Upper lobe of right lung (tissue), 1 donor: ENCODE measurements at places on chromosomes 4 and X. TPM values are rescaled to one million over a fixed set of nuclear protein-coding genes. Genes with fewer than 3 reads are reported as not detected.

GRCh38 chr4:81609844-81610243 lies 138.1 kb upstream of the RASGEF1B start:
- DNase-seq: no peak

The LPAR4 gene
- not detected for total RNA-seq

The AWAT2 gene
- 0.26 TPM for total RNA-seq

GRCh38 chr4:112423591-112423990 lies 92.4 kb downstream of the NEUROG2 start:
- no peak for DNase-seq

DNA sequence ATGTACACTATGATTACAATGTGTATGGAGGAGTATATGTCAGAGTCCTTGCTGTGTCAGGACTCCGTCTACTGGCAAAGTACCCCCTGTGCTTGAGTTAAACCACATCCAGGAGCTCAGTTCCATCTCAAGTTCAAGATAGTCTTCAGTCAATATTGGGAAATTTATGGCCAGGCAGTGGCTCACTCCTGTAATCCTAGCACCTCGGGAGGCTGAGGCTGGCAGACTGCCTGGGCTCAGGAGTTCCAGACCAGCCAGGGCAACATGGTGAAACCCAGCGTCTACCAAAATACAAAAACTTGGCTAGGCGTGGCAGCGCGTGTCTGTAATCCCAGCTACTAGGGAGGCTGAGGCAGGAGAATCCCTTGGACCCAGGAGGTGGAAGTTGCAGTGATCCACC lies 5.8 kb downstream of the SLBP start:
- peak; percentile 60 for DNase-seq

DNA sequence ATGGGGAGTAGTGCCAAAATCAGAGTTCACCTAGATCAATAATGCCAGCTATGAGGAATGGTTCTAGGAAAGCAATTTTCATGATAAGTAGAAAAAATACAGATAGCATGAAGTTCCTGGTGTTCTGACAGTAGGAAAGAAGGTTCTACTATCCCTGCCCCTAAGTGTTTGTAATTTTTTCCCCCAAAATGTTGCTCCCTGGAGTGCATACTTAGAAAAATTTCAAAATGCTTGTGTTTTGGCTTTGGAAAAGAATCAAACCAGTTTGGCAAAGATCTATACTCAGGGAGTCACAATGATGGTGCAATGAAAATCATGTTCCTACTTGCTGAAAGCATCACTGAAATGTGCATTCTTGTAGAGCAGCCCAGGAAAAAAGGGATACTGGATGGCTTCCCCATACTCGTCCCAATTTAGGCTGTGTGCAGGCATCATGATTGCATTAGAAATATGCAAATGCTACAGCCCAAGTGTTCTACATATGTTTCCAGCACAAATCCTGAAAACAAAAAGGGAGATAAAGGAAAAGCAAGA lies 74.7 kb downstream of the LPAR4 start:
- DNase-seq: no peak

The FABP2 gene
- total RNA-seq: not detected

GRCh38 chr4:1843852-1844251 lies 12.1 kb downstream of the LETM1 start:
- DNase-seq: no peak

DNA sequence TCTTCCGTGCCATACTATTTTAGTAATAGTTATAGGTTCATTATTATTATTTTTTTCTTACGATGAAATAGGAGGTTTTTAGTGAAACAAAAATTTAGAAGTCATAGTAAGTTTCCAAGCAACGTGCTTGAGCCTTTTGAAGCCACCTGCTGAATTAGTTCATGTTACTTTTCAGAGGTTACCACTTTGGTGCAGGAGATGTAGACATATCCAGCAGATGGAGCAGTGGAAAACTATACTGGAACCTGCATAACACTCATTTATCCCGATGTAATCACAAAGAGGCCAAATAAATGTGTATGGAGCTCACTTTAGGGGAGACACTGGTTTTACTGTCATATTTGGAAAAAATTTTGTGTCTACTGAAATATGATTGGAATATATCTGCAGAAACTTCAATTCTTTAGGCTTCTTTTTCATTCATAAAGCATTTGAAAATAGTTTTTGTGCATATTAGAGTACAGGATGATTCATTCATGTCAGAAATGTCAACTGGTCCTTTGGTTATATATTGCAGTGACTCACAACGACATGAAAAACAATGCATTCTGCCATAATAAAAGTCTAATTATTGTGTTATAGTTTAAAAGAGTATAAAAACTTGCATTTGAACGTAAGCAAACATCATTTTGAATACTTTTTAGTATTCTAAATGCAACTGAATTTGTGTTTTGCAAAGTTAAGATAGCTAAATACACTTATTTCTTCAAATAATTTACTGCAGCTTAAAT lies 2182.9 kb upstream of the TENM3 start:
- DNase-seq: no peak

DNA sequence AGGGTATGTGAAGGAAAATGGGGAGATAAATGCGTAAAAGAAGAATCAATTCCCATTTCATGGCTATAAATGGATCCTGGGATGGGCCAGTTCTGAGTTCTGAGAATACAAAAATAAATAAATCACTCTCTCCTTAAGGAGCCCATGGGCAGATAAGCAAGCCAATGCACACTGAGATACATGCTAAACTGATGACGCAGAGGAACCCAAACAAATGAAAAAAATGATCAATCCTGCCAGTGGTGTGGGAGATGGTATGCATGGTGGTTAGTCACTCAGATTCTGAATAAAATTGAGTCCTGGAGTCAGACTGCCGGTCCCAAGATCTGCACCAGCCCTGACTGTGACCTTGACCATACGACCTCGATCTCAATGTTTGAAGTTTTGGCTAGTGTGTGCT lies 59.7 kb downstream of the NEIL3 start:
- no peak for DNase-seq

- no peak for DNase-seq
These were observed 571.2 kb upstream of the FAT1 start for GRCh38 chr4:187294861-187295260.

The FAM120C gene
- total RNA-seq: 10.4 TPM

- no peak for DNase-seq
These were observed 51.4 kb downstream of the SORCS2 start for GRCh38 chr4:7243609-7244330.

The FAM9C gene
- not detected for total RNA-seq

GRCh38 chrX:21853578-21853977 lies 2.2 kb upstream of the YY2 start:
- DNase-seq: no peak

The MAGEE2 gene
- not detected for total RNA-seq

- no peak for DNase-seq
These were observed 1442.8 kb upstream of the PCDH7 start for GRCh38 chr4:29277381-29277780.

The SMIM10 gene
- total RNA-seq: 5.2 TPM

DNA sequence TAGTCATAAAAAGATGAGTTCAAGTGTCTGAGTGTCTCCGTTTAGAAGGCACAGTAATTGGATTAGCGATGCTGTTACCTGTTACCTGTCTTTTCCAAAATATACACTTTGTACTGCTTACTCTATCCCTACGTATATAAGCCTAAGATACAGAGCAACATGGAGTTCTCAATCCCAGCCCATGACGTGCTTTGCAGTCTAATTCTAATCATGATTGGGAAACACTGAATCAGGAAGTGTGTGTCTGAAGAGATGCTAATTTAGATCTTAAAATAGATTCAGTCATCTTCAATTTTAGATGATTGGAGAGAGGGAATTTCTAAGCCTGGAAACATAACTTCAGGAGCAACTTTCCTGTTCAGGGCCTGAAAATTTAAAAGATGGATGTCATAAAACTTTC lies 115.1 kb downstream of the PCDH19 start:
- no peak for DNase-seq

DNA sequence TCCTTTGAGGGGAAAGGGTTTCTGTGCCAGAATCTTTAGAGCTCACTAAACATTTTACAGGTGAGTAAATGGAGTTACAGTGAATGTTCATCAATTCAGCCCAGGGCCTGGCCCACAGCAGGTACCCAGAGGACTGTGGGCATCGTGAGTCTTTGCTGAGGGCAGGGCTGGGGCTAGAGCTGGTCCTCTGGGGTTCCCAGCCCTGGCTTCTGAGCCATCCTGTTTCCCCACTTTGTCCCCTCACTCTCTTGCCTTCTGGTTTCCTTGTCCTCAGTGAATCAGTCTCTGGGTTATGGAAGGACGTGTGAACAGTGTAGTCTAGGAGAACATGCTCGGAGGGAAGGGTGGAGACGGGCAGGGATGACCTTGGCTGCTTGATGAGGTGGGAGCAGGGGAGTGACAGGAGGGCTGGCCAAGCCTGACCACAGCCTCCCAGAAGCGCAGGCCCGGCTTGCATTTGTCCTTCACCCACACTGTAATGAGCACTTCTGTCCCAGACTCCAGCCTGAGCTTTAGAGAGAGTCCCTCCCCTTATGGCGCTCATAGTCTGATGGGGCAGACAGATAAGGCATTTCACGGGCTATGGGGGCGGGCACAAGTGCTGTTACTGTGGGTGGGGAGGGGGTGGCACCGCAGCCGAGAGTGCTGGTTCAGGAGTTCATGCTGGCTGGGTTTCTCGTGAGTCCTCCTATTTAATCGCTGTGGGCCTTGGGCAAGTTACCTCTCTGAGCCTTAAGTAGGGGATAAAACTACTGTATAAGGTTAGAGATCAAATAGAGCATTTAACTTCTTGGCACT lies 17.3 kb downstream of the TBC1D14 start:
- DNase-seq: peak; percentile 87

- no peak for DNase-seq
These were observed 880.8 kb downstream of the TECRL start for GRCh38 chr4:63528256-63528991.

DNA sequence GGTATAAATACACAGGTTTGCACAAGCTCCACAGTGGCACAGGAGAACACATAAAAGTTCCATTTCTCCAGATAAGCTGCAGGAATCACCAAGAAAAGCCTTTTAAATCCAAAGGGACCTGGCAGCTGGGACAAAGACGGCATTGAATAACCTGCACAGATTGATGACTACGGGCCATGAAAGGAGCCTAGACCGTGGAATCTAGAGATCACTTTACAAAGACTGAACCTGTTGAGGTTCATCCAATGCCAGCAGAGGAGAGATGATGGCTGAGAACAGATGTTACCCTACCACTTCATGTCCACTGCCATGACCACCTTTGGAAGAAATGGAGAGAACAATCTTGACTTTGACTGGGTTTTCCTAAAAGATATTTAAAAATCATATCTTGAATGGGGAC lies 88.7 kb downstream of the PRSS12 start:
- DNase-seq: no peak

DNA sequence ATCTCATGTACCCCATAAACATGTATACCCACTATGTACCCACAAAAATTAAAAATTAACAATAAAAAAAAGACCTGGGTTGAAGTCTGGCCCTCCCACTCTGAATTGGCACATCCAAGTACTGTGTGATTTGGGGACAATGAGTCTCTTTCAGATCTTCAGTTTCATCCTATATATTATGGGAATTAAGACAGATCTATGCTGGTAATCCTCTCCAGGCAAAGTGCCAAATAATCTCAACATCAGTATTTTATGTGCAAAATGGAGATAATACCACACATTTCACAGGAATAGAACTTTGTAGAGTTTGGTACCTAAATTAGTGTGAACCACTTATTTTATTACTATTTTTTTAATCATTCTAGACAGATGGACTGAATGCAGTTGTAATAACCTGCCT lies 11.0 kb upstream of the SCD5 start:
- DNase-seq: no peak

DNA sequence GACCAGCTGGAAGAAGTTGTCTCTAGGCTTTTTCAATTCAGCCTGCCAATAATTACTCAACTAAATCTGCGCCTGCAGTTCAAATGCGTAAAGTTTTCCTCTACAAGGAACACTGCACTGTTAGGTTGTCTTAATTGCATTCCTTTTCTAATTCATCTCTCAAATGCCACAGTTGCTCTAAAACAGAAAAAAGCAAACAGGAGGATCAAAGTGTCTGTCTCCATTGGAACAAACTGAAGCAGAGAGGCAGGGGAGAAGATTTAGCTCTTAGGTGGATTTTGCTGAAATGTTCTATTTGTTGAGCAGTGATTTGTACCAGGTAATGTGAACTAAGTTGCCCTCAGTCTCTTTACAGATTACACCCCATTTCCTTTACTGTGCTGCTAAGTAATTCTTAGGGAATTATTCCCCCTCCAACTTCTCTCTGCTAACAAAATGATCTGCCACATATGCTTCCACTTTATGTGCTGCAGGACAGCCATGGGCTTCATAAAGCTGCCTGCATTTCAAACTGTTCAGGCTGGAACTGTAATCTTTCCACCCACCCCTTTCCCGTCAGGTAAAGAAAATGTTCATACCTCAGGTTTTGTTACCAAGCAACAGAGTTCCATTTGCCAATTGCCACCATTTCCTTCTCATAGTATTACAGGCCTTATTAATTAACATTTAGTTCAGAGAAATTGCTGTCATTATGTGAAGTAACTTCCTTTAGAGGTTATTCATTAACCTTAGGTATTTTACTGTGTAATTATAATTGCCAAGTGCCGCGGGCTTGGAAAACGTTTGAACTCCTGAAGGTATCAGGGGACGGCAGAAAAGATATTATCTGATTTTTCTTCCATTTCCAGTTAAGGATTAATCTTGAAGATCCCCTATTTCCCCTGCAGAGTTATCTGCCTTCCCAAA lies 149.3 kb downstream of the SPRY1 start:
- DNase-seq: no peak

GRCh38 chrX:63746278-63746677 lies 38.7 kb downstream of the ARHGEF9 start:
- no peak for DNase-seq

- no peak for DNase-seq
These were observed 21.3 kb downstream of the ARHGAP24 start for GRCh38 chr4:85496126-85496849.

The POU3F4 gene
- total RNA-seq: not detected

DNA sequence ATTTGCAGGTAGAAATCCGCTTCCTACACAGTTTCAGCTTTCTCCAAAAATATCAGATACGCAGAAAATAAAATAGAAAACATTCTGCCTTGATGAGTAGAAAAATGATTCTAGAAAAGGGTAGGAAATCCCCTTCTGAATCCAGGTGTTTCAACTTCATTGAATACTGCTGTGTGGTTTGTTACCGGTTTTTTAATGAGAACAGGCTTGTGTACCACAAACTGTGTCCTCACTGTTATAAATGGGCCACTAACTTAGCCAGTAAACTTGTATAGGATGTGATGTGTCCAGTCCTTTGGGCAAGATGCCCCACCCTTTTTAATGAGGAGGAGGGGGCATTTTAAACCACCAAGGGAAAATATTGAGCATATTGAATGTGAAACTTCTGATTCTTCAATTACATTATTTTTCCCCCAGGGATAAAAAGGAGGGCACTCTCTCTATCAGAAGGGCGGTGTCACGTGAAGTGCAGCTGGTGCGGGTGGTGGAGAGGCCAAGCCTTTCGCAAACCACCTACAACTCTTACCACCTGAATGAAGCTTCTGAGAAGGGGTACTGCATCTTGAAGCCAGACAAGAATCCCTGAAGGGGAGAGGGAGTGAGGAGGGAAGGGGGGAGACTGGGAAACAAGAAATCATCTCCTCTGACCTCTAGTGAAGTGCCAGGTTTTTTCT lies 4.5 kb downstream of the CXXC4 start:
- DNase-seq: peak; percentile 59
